ENCODE measurements at places on chromosomes 7 and 10. TPM values are rescaled to one million over a fixed set of nuclear protein-coding genes. Genes with fewer than 3 reads are reported as not detected.

The TDRD1 gene
- total RNA-seq: 0.09 TPM

The CLRN3 gene
- total RNA-seq: not detected

The IMPDH1 gene
- total RNA-seq: 92.4 TPM

The SLC29A3 gene
- 4.5 TPM for total RNA-seq

The CUBN gene
- 0.89 TPM for total RNA-seq

The FAM25C gene
- total RNA-seq: not detected

The PNLIP gene
- not detected for total RNA-seq

The AGMO gene
- total RNA-seq: not detected

The PDK4 gene
- total RNA-seq: not detected

The PVRIG gene
- total RNA-seq: 49.9 TPM

The AGAP9 gene
- 16.1 TPM for total RNA-seq

The ZNF800 gene
- total RNA-seq: 42.3 TPM

The LIPK gene
- total RNA-seq: not detected

The MCM10 gene
- 61.7 TPM for total RNA-seq

The PHKG1 gene
- 3.7 TPM for total RNA-seq

The CHPF2 gene
- 41.0 TPM for total RNA-seq

The PTER gene
- total RNA-seq: 15.4 TPM

The GDF10 gene
- not detected for total RNA-seq

The ELFN1 gene
- 0.16 TPM for total RNA-seq

The GIMAP5 gene
- 77.7 TPM for total RNA-seq

The ANXA7 gene
- total RNA-seq: 117 TPM

The PFKFB3 gene
- 51.0 TPM for total RNA-seq

The MMRN2 gene
- not detected for total RNA-seq

The GPR15LG gene
- total RNA-seq: not detected

The PPP1R3C gene
- not detected for total RNA-seq

The CPA2 gene
- total RNA-seq: not detected

The ZNF804B gene
- not detected for total RNA-seq

The IL6 gene
- total RNA-seq: 0.66 TPM

The LIPJ gene
- 0.18 TPM for total RNA-seq

The CPED1 gene
- total RNA-seq: not detected

The SAP25 gene
- total RNA-seq: 21.4 TPM

The ZNF479 gene
- total RNA-seq: not detected

The FFAR4 gene
- not detected for total RNA-seq

The VSTM4 gene
- 0.27 TPM for total RNA-seq

The LLCFC1 gene
- not detected for total RNA-seq

The CDHR3 gene
- 3.6 TPM for total RNA-seq

The FAM25G gene
- not detected for total RNA-seq

The NEUROG3 gene
- total RNA-seq: not detected

The MASTL gene
- total RNA-seq: 30.2 TPM

The FAM20C gene
- total RNA-seq: 0.70 TPM

The VAX1 gene
- total RNA-seq: not detected

The SDK1 gene
- 0.16 TPM for total RNA-seq

The GATA3 gene
- total RNA-seq: 163 TPM

The CELF2 gene
- total RNA-seq: 154 TPM

The AHR gene
- 38.6 TPM for total RNA-seq

The AKR1C4 gene
- total RNA-seq: not detected

The SFTPD gene
- total RNA-seq: not detected

The SLC26A3 gene
- total RNA-seq: not detected

The RBP4 gene
- not detected for total RNA-seq

The PARD3 gene
- 0.64 TPM for total RNA-seq

The HMX2 gene
- not detected for total RNA-seq

The DPP6 gene
- total RNA-seq: not detected

The PIP4K2A gene
- total RNA-seq: 108 TPM

The GPR26 gene
- not detected for total RNA-seq

All from T-helper 2 cell treated with Interferon-gamma antibody and Interleukin-4, amounts not matched to agents 100 ng/mL and 5 ng/mL, for 36 hours (primary cell).